ENCODE measurements at places on chromosomes 5 and 9.

DNA sequence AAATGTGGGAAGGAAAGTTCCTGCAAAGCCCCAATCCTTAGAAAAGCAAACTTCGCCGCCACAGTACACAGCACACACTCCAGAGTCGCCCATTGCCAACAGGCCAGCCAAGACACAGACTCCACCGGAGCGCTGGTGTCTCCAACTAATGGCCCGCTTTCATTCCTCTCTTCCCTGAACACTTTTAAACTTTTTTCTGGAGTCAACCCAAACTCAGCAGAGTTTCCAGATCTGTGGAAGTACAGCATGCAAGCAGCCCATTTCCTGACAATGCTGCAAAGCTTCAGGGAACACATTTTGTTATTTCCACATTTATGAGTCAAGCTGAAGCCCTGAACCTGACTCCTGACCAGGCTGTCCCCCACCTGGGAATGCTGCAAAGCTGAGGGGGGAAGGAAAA is 351.9 kb downstream of the NFIB start:
- no peak for DNase-seq

- DNase-seq: no peak
Measured at GRCh38 chr9:95422650-95423049, 94.1 kb downstream of the PTCH1 start.

DNA sequence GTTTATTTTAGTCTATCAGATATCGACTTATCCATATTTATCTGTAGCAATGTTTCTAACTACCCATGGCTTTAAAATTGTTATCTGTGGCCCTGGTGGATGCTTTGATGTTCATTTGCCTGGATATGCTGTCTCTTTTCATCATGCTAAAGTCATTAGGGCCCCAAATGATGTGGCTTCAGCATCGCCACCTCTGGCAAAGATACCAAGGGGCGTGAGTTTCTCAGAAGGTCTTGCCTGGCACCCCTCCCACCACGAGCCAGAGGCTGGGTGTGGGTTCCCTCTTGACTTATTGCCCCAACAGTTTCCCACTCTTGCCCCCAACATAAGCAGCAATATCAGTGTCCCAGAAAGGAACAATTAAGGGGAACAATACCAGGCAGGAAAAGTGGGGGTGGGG is 5.4 kb downstream of the ROPN1L start:
- DNase-seq: no peak

- DNase-seq: no peak
Measured at GRCh38 chr5:2030131-2030530, 147.4 kb upstream of the IRX4 start.

GRCh38 chr9:129549139-129549538 is 71.8 kb downstream of the C9orf50 start:
- DNase-seq: no peak

DNA sequence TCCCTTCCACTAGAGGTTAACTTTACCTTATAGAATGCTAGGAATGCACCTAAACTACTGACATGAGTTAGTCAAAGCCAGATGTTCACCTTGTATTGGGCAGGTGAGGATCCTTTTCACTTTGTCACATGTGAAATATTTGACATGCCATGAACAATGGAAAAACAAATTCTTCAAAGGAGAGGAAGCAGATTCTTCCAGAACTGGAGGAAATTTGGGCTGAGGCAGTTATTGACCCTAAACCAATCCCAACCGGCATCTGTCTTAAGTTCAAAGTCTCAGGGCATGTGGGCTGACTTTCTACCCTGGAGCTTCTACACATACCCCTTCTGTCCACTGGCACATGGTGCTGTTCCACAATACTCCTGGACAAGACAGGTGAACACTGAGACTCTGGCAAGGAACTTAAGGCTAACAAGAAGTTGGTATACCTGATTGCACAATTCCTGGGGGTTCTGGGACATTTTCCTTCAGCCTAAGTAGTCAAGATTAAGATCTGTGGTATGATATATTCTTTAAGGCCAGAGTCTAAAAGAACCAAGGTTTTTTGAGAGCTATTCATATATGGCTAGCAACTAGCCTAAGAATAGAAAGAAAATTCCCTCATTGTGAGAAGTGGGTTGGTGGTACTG is 2.6 kb downstream of the VLDLR start:
- no peak for DNase-seq

DNA sequence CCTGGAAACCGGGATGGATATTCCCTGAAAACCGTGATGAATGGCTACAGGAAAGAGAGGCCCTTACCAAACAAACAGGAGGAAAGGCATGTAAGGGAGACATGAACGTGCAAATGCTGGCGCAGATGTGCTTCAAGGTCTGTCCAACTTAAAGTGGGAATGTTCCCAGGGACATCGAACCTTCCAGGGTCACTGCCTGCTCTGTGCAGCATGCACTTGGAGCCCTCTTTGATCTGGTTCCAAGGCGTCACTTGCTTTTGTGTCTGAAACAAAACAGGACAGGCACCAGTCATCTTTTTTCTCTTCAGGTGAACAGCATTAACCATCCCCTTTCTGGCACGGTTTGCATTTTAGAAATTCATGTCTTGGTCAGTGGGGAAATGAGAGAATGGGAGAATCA is 479.4 kb downstream of the RASEF start:
- no peak for DNase-seq

- DNase-seq: no peak
Measured at GRCh38 chr5:139226131-139226530, 28.0 kb upstream of the SIL1 start.

DNA sequence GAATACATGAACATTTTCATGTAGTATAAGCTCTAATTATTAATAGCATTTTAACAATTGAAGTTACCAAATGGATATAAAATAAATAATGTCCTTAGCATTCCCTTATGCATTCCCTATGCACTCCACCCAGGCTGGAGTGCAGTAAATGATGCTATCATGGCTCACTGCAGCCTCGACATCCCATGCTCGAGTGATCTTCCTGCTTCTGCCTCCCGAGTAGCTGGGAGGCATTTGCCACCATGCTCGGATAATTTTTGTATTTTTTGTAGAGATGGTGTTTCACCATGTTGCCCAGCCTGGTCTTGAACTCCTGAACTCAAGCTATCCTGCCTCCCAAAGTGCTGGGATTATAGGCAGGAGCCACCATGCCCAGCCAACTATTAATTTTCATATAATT is 184.0 kb downstream of the PBX3 start:
- no peak for DNase-seq

DNA sequence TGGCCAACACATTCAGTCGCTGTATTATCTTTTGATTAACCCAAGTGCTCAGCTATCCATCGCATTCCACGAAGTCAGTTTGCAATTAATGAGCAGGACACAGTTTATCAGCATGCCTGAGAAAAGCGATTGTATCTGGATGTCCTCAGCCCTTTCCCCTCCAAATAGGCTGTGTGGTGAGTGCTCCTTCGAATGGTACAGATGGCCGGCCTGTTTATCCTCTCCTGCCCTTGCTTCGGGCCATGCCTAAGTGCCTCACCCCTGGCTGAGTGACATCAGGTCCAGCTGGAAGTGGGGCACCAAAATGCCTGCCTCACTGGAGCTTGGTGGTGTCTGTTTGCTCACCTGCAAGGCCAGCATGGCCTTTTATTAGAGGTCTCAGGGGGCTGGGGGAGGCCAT is 317.3 kb downstream of the GADD45G start:
- DNase-seq: no peak

DNA sequence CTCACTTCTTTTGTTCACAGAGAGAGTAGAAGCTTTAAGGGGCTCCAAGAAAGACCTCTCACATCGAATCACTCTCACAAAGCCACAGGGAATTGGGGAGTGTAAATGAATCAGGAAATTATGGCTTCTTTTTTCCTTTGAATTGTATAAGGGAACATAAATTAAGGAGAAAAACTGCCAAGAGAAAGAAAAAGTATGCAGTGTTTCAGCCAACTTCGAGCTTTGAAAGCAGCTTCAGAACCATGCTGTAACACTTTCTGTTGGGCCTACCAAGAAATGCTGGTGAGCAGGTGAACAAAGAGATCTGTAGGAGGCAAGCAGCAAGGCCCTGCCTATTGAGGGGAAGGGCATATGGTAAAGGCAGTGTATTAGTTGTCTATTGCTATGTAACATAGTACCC is 33.4 kb upstream of the CTNNA1 start:
- DNase-seq: no peak
